ENCODE measurements at places on chromosomes 13 and 19.

- no peak for DNase-seq
These were observed 208.3 kb upstream of the PCDH9 start for GRCh38 chr13:67438465-67438864.

- DNase-seq, result no peak
These were observed 15.4 kb downstream of the FARP1 start for GRCh38 chr13:98158172-98158899.

- DNase-seq, result no peak
These were observed 54.0 kb downstream of the DOCK9 start for GRCh38 chr13:98923641-98924397.

GRCh38 chr19:13072188-13072908 is 30.3 kb downstream of the LYL1 start:
- no peak for DNase-seq

GRCh38 chr13:94073007-94073744 is 406.3 kb downstream of the DCT start:
- DNase-seq, result no peak

DNA sequence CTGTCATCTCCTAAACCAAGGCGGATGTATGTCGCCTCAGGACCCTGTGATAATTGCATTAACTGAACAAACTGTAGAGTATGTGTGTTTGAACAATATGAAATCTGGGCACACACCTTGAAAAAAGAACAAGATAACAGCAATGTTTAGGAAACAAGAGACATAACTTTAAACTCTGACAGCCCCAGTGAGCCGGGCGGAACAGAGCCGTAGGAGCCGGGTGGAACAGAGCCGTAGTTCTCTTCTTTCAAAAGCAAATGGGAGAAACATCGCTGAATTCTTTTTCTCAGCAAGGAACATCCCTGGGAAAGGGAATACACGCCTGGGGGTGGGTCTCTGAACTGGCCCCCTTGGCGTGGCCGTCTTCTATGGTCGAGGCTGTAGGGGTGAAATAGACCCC is 31.8 kb upstream of the ZNF675 start:
- no peak for DNase-seq

DNA sequence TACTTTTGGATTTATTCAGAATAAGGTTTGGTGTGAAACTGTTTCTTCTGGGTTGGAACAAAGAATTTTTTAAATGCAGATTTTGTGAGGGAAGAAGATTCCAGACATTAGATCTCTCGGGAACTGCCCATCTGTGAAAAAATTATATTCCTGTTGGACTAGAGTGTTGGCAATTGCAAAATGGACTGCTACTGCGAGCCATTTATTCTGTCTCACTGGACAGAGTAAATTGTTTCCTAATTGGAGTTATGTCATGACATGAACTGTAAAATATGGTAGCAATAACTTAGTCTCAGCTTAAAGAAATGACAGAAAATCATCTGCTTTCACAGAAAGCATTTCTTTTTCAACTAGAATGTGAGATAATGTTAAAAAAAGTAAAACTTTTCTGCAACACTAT is 86.0 kb upstream of the MYCBP2 start:
- DNase-seq, result no peak
